ENCODE measurements at places on chromosomes 3 and 15. TPM values are rescaled to one million over a fixed set of nuclear protein-coding genes. Genes with fewer than 3 reads are reported as not detected.

DNA sequence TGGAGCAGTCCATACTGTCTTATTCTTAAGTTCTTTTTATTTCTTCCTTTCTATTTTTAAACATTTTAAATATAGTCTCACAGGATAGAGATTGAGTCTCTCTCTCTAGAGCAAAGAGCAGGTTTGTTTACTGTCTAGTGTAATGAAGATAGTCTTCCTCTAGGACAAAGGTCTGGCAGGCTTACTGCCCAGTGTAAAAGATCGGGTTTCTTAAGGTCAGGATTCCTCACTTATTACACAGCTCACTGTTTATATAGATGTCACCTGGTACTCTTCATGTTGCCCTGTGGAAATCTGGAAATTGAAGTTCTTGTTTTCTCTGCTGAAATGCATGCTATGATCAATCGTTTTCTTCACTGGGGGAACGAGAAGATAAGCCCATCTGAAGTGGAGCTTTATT, 76.0 kb downstream of the ZBBX start:
- H3K27me3 ChIP-seq, result no peaks in the 10 kb centered on the region
- DNase-seq, result no peak
- H3K36me3 ChIP-seq, result no peaks in the 10 kb centered on the region
- H3K27ac ChIP-seq, result no peak overlapping the region
- H3K4me1 ChIP-seq, result no peaks in the 10 kb centered on the region
- no peak overlapping the region for H3K4me3 ChIP-seq

DNA sequence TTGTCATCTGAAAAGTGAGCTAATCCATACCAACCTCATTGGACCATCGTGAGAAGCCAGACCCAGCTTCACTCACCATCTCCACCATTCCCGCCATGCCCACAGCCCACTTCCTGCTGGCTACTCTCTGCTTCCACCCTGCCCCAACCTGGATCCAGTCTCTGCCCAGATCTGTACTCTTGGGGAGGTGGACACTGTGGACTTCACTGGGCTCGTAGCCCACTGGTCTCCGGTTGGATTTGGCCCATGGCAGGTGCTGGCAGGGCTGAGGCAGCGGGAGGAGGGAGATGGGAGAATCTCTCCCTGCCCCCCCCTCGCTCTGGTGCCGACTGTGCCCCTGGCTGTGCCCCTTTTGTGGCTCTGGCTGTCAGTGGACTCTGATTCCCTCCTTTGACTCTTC, 193.8 kb downstream of the ABHD5 start:
- H3K36me3 ChIP-seq, result no peaks in the 10 kb centered on the region
- no peak overlapping the region for H3K27ac ChIP-seq
- no peaks in the 10 kb centered on the region for H3K4me1 ChIP-seq

DNA sequence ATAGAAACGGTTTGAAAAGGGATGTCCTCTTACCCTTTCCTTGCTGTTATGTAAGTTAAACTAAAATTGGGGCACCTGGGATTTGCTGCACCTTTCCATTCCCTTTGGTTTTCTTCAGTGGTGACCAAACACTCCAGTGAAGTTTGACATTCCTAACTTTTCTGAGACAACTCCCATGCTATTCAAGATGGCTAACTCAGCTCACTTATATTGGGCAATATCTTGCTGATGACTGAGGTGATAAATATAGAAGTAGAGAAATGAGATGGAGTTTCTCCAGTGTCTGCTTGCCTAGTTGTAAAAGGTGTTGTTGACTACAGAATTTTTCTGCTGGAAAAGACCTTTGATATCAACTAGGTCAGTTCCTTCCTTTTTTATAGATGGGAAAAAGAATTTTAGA, 291.8 kb downstream of the GAP43 start:
- no peaks in the 10 kb centered on the region for H3K4me1 ChIP-seq
- no peak overlapping the region for H3K27ac ChIP-seq
- no peak for DNase-seq
- H3K36me3 ChIP-seq, result no peaks in the 10 kb centered on the region

THRB gene
- 3.2 TPM for polyA plus RNA-seq

DNA sequence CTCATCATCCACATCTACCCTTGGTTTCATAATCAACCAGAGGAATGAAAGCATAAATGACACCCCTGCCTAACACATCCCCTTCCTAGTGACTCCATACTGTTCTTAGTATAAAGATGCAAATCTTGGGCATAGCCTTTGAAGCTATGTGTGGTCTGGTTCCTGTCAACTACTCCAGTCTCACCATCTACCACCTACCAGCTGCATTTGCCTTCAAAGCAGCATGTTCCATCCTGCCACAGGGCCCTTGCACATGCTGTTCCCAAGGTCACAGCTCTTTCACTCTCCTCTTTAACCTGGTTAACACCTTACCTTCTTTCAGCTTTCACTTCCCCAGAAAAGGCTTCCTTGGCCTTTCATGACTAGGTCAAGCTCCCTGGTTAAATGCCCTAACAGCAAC, 62.3 kb upstream of the ARHGEF3 start:
- no peaks in the 10 kb centered on the region for H3K27me3 ChIP-seq
- peaks cover 11% of the 10 kb centered on the region for H3K4me1 ChIP-seq
- no peak overlapping the region for H3K27ac ChIP-seq

GRCh38 chr3:110664148-110664547, 407.5 kb upstream of the NECTIN3 start:
- no peaks in the 10 kb centered on the region for H3K36me3 ChIP-seq
- no peak overlapping the region for H3K4me3 ChIP-seq
- no peaks in the 10 kb centered on the region for H3K4me1 ChIP-seq

GRCh38 chr3:106518516-106518915, 649.7 kb upstream of the CBLB start:
- no peak overlapping the region for H3K27ac ChIP-seq
- no peaks in the 10 kb centered on the region for H3K36me3 ChIP-seq
- no peaks in the 10 kb centered on the region for H3K4me1 ChIP-seq
- DNase-seq, result no peak
- no peak overlapping the region for H3K4me3 ChIP-seq

MYL3 gene
- polyA plus RNA-seq, result not detected

GRCh38 chr3:193971261-193971751, 164.6 kb upstream of the HES1 start:
- H3K4me1 ChIP-seq, result peaks cover 15% of the 10 kb centered on the region
- no peak for DNase-seq
- no peak overlapping the region for H3K4me3 ChIP-seq

DNA sequence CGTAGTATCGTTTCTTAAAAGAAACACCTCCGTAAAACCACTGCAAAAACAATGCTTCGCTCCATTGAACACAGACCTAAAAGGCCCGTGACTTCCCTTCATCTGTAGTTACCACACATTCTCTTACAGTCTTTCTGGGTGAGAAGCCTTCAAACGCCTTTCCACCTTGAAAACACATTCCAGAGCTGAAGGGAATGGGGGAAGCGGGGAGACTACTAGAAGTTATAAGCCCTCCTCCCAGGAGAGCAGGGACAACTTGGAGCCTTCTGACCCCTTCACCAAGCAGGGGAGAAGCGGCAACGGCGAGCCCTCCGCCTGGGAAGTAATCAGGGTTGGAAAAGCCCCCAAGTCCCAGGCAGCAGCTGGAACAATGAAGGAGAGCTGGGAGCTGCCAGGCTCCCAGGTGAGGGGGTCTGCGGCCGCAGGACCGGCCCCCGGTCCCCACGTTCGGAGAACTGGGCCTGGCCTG, 461 bp downstream of the SECISBP2L start:
- peak overlapping the region; percentile 95 for H3K4me3 ChIP-seq
- no peaks in the 10 kb centered on the region for H3K36me3 ChIP-seq
- peak overlapping the region; percentile 79 for H3K27ac ChIP-seq
- H3K27me3 ChIP-seq, result no peaks in the 10 kb centered on the region
- DNase-seq, result no peak
- H3K4me1 ChIP-seq, result peaks cover 9% of the 10 kb centered on the region

PDZRN3 gene
- polyA plus RNA-seq, result not detected

GRCh38 chr15:77516786-77517185, 96.1 kb downstream of the HMG20A start:
- no peak overlapping the region for H3K4me3 ChIP-seq
- DNase-seq, result no peak
- H3K27me3 ChIP-seq, result no peaks in the 10 kb centered on the region
- H3K27ac ChIP-seq, result no peak overlapping the region
- no peaks in the 10 kb centered on the region for H3K4me1 ChIP-seq
- no peaks in the 10 kb centered on the region for H3K36me3 ChIP-seq

- DNase-seq, result no peak
- no peaks in the 10 kb centered on the region for H3K4me1 ChIP-seq
- H3K27ac ChIP-seq, result no peak overlapping the region
- no peaks in the 10 kb centered on the region for H3K36me3 ChIP-seq
Measured at GRCh38 chr15:101411581-101411980, 77.9 kb downstream of the PCSK6 start.

DNA sequence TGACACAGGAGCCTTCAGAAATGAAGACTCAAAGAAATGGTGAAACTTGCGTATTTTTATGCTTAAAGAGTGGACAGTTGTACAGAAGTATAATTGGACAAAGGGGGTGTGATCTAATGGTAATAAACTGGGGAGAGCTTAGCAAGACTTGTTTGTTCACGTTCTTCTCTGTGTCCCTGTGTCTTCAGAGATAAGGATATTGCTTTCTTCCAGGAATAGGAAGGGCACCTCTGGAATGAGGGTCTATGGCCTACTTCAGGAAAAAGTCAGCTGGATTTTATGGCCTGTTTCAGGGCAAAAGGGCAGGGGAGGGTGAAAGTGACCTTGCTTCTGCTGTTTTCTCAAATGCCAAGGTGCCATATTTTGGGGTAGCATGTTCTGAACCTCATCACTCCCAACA, 4.5 kb upstream of the TOPAZ1 start:
- H3K27me3 ChIP-seq, result no peaks in the 10 kb centered on the region
- H3K27ac ChIP-seq, result no peak overlapping the region
- H3K36me3 ChIP-seq, result no peaks in the 10 kb centered on the region

DCLK3 gene
- not detected for polyA plus RNA-seq

- no peaks in the 10 kb centered on the region for H3K27me3 ChIP-seq
- no peak for DNase-seq
- H3K27ac ChIP-seq, result no peak overlapping the region
- H3K4me3 ChIP-seq, result no peak overlapping the region
- H3K4me1 ChIP-seq, result no peaks in the 10 kb centered on the region
- no peaks in the 10 kb centered on the region for H3K36me3 ChIP-seq
Measured at GRCh38 chr3:156010829-156011228, 109.5 kb upstream of the KCNAB1 start.

TMCO5A gene
- polyA plus RNA-seq, result not detected

LSM3 gene
- polyA plus RNA-seq, result 26.1 TPM

- no peak overlapping the region for H3K4me3 ChIP-seq
- no peaks in the 10 kb centered on the region for H3K27me3 ChIP-seq
- no peak for DNase-seq
- H3K4me1 ChIP-seq, result no peaks in the 10 kb centered on the region
Measured at GRCh38 chr3:32973982-32974381, 22.5 kb downstream of the CCR4 start.

MEX3B gene
- polyA plus RNA-seq, result 0.18 TPM

SCG5 gene
- 29.2 TPM for polyA plus RNA-seq

- no peak for DNase-seq
- peak overlapping the region; percentile 44 for H3K27ac ChIP-seq
- peaks cover 16% of the 10 kb centered on the region for H3K4me1 ChIP-seq
- H3K4me3 ChIP-seq, result no peak overlapping the region
- no peaks in the 10 kb centered on the region for H3K27me3 ChIP-seq
Measured at GRCh38 chr3:71461749-71462483, 121.6 kb downstream of the FOXP1 start.

DNA sequence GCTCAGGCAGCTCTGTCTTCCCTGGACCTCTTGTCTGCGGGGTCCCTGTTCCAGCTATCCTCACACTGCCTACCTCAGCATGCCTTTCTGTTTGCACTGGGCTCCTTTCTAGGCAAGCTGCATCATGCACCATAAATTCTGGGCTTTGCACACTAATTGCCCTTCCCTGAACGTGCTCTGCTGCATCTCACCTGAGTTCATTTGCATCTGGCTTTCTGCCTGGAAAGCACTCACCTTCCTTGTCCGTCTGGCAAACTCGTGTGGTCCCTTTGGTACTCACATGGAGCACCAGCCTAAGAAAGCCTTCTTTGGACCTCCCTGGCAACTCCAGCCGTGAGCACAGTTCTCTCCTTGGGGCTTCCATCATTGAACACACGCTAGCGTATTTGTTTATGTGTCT, 365.6 kb downstream of the SV2B start:
- no peaks in the 10 kb centered on the region for H3K27me3 ChIP-seq
- peak overlapping the region; percentile 66 for H3K27ac ChIP-seq
- no peaks in the 10 kb centered on the region for H3K36me3 ChIP-seq
- DNase-seq, result peak; percentile 30
- H3K4me1 ChIP-seq, result peaks cover 16% of the 10 kb centered on the region

DNA sequence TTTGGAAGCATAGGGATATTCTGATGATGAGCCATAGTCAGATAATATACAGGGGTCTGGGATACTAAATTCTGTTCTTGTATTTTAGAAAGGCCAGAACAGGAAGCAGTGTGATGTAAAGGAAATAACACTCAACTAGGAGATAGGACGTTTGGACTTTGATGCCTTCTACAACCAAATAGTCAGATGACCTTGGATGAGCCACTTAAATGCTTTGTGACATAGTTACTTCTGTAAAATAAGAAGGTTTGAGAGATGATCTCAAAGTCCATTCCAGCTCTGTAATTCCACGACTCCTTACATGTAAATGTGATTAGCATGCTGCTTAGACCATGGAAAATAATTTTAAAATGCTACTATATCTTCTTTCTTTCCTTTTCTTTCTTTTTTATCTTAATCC, 29.5 kb upstream of the CCDC54 start:
- no peak overlapping the region for H3K4me3 ChIP-seq
- no peak overlapping the region for H3K27ac ChIP-seq
- H3K27me3 ChIP-seq, result no peaks in the 10 kb centered on the region
- H3K4me1 ChIP-seq, result no peaks in the 10 kb centered on the region
- DNase-seq, result no peak
- H3K36me3 ChIP-seq, result no peaks in the 10 kb centered on the region

DNA sequence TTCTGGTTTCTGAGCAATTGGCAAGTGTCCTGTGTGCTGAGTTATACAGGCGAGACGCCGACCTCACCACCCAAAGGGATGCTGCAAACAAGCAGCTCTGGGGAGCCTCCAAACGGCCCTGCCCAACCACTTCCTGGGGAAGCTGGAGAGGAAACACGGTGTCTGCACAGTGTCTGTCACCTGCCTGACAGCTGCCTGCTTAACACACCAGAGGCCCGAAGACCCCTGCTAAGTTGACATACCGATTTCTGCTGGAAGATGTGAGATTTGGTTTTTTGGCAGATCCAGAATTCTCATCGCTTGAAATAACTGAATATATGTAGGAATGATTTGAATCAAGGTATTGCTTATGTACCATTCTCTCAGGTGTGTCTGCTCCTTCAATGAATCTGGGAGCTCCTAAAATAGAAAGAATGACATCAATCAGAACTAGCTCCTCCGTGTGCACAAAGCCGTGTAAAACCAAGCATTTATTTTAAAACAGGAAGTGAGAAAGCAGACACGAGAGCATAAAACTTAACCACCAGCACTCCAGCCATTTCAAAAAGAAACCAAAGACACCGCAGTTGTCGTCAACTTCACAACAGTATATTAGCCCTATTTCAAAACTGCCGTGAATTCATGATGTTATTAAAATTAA, 27.2 kb downstream of the LRRC2 start:
- no peaks in the 10 kb centered on the region for H3K36me3 ChIP-seq
- no peak overlapping the region for H3K4me3 ChIP-seq
- no peaks in the 10 kb centered on the region for H3K27me3 ChIP-seq
- H3K27ac ChIP-seq, result no peak overlapping the region
- H3K4me1 ChIP-seq, result peaks cover 5% of the 10 kb centered on the region

- DNase-seq, result no peak
- H3K27ac ChIP-seq, result no peak overlapping the region
- no peaks in the 10 kb centered on the region for H3K4me1 ChIP-seq
- no peaks in the 10 kb centered on the region for H3K36me3 ChIP-seq
Measured at GRCh38 chr3:71887256-71887655, 102.3 kb upstream of the PROK2 start.

All from keratinocyte (primary cell).